ENCODE measurements at places on chromosomes 3 and 15.
A peak's percentile ranks its signal among the peaks of the same experiment; 100 is the strongest.

- DNase-seq: peak; percentile 42
Measured at GRCh38 chr3:46662771-46663551, 30.5 kb downstream of the ALS2CL start.

GRCh38 chr3:41260063-41260450 lies 60.8 kb downstream of the CTNNB1 start:
- DNase-seq: no peak

DNA sequence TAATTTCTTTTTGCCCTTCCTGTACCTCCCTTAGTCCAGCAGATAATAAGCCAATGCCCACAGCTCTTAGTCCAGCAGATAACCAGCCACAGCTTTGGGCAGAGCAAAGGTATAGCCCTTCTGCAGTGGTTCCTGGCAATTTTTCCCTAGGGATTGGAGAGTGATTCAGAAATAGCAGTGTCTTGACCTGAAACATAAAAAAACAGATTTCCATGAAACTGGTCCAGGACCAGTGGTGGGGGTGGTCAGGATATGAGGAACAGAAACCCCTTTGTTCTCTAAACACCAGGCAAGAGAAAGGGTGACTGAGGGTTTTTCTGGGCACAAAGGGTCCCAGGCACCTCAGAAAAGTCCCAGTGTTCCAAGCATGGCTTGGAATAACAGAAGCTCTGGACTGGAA lies 103.4 kb downstream of the ARRDC4 start:
- no peak for DNase-seq

DNA sequence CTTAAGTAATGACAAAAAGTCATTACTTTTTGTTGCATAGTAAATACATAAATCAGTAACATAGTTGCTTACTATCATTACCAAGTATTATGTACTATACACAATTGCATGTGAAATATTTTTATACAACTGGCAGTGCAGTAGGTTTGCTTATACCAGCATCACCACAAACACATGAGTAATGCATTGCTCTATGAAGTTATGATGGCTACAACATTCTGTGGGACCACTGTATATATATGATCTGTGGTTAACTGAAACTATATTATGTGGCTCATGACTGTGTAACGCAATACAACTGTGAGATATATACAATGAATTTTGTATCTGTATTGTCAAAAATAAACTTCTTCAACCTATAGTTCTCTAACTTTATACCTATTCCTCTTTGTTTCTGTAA lies 113.7 kb upstream of the RBMS3 start:
- no peak for DNase-seq

DNA sequence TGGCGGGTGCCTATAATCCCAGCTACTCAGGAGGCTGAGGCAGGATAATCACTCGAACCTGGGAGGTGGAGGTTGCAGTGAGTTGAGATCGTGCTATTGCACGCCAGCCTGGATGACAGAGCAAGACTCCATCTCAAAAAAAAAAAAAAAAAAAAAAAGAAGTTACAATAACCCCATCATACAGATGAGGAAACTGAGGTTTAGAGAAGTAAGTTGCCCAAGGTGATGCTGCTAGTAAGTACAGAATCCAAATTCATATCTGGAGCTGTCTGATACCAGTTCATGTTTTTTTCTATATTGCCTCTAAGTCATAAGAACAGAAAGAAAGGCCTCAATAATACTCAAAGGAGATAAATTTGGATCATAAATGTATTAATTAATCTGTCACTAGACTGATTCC lies 40.6 kb downstream of the MCF2L2 start:
- DNase-seq: no peak

DNA sequence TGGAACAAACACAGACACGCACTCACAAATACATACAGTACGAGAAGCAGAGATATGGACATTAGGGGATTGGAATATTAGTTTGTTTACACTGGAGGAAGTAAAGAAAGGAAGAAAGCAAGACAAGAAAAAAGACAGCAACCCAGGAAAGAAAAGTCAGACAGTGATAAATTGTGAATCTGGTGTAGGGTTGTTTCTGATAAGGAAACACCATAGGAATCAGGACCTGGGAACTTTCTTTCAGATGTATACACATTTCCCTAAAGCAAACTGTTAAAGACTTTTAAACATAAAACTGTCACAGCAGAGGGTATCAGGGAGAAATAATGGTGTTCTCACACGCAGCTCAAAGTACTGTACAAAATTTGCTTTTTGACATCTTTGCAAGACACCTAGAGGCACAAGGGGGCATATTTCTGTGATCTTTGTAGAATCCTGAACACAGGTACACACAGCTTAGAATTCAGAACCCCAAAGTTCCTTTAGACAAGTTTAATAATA lies 153.7 kb downstream of the TUSC7 start:
- no peak for DNase-seq

DNA sequence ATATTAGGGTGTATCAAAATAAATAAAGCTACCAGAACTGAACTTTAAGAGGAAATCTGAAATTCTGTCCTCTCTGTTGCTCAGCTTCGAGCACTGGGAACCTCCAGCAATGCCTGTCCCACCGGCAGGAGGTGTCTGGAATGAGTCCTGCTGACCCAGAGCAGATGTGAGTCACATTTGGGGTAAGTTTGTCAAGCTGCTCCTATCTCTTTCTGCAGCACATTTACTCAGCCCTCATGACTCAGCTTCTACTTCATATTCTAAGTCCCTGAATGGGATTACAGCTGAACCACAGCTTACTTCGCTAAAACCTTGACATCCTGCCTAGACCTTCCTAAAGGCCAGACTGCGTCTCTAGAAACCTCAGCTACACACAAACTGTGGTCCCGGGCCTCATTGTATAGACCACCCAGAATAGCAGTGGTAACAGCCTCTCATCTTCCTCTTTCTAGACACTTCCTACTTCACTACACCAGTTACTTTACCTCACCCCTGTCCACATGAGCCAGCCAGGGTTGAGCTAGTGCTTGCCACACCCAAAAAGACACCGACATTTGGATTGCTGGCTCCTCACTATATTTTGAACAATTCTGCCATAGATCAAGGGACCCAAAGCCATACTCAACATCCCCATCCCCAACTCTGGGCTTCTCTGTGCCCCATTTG lies 109.6 kb upstream of the TMCO5A start:
- DNase-seq: no peak

DNA sequence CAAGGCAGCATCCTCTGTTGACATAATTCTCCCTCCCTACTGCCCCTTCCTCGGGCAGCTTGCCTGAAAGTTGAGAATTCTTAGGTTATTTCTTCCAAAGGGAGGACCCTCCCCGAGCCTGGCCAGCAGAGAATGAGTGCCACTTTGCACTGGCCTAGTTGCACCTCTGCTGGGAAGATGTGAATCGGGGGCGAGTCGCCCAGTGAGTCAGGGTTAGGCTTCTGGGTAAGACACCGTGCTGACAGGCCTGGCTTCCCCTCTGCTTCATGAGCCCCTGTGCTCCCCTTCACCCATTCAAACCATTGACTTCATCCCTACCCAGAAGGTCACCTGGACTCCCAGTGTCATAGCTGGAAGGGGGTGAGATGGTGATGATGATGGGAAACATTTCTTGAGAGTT lies 82.3 kb downstream of the AAGAB start:
- no peak for DNase-seq

- DNase-seq: no peak
Measured at GRCh38 chr3:102258666-102259227, 176.1 kb upstream of the ZPLD1 start.

GRCh38 chr15:62569460-62570404 lies 404.6 kb upstream of the C2CD4B start:
- DNase-seq: no peak

DNA sequence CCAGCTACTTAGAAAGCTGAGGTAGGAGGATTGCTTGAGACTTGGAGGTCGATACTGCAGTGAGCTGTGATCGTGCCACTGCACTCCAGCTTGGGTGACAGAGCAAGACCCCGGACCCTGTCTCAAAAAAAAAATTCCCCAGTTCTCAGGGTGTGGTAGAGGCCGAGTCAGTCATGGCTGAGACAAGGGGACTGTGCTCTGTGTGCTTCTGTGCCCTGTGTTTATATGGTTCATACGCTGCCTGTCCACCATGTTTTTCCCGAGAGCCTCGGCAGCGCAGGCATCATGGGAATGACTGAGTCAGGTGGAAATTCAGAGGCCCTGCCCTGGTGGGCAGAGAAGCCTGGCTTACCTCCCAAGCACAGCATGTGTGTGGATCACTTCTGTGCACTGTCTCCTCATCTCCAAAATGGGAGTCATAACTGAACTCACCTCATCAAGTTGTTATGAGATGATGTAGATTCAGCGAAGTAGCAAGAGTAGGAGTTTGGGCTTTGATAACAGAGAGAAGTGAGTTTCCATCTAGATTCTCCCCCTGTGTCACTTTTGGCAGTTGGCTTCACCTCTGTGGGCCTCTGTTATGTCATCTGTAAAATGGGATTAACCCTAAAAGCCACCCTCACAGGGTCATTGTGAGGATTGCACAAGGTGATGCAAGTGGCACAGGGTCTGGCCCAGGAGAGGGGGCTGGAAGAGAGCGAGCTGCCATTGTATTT lies 56.9 kb downstream of the FLNB start:
- no peak for DNase-seq

DNA sequence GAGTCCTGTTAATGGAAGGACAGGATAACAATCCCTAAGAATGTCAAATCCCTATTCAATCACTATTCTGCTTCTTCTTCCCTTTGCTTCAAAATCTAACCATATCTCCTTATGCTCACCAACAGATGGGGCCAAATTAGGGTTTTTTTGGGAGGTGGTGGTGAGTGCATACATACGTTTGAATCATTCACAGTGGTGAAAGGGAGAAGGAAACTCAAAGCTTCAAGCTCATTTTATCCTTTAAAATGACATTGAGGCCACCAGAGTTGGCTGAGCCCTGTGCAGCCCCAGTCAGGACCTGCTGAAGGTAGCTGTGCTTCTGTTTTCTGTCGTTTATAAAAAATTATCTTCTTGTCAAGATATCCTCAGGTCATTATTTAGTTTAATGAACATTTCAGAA lies 607.5 kb upstream of the AGTR1 start:
- DNase-seq: no peak

DNA sequence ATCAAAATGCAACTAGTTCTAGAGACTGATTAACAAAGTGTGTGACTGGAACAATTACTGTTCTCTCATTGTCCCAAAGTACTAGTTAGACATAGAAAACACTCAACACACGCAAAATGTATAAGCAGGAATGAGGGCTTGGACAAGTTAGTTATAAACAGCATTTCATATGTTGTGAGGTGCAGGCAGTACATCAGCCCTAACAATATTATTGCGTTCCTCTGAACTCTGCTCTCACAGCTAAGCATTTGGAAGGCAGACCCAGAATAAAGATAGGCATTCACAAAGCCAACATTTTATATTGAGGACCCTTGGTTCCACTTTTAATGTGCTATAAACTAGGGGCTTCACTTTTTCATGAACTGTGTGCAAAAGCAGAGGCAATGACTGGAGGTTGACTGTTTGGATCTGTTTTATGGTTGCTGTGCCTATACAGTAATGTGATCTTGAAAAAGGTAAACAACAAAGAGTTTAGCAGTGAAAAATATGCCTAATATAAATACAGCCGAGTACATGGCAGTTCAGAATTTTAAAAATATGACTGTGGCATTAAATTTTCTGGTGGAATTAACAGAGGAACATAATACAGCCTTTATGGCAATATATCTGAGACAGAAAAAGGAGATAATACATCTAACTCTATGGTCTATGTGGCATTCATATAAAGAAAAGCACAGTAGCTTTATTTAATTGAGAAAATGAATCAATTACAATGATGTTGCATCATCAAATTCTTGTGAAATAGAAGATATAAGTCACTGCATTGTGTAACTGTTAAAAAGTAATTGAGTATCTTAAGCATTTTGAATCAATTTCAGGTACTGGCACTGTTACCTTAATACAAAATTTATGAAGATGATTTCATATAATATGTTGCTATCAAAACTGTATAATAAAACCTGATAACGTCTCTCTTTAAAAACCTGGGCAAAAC lies 80.0 kb upstream of the SKOR1 start:
- DNase-seq: no peak

DNA sequence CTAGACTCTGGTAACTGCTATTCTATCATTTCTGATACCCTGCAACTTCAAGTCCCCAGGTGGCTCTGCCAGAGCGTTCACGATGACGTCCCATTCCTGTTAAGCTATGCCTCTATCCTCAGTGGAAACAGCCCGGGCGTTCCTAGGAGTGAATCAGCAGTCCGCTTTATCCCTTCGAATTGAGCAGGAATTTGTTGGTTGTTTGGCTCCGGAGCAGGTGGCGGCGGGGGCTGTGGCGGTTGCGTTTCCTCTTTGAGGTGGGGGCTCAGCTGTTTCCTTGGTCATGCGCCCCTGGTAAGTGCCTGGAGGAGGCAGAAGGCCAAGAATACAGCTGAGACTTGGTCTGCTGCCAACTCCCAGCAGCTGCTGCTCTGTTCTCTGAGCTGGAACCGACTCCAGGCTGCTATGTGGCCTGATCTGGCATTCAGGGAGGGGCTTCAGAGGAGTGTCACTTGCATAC lies 25.2 kb downstream of the ARPP21 start:
- DNase-seq: peak; percentile 90

- DNase-seq: peak; percentile 77
Measured at GRCh38 chr3:187445356-187445755, 77.2 kb downstream of the RTP4 start.

- no peak for DNase-seq
Measured at GRCh38 chr3:125067225-125067624, 11.4 kb upstream of the HEG1 start.

DNA sequence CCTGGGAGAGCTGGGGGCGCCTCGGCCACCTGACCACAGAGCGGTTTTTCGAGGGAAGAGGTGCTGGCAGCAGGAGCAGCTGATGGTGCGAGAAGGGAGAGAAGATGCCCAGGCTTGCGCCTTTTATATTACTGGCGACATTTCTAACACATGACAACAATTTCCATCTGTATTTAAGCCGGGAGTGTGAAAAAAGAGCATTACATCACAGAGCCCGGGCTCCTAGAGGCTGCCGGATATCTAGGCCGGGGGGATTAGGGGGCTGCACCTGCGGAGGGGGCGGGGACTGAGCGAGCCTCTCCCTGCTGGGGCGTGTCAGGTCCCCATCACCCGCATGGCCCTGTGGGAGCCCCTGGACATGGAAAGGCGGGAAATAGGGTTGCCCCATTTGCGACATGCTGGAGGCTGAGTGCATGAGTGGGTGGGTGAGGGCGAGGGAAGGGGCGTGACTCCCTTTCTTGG lies 440.7 kb downstream of the MAGI1 start:
- DNase-seq: peak; percentile 61

- no peak for DNase-seq
Measured at GRCh38 chr3:60757724-60758123, 493.5 kb downstream of the FHIT start.

DNA sequence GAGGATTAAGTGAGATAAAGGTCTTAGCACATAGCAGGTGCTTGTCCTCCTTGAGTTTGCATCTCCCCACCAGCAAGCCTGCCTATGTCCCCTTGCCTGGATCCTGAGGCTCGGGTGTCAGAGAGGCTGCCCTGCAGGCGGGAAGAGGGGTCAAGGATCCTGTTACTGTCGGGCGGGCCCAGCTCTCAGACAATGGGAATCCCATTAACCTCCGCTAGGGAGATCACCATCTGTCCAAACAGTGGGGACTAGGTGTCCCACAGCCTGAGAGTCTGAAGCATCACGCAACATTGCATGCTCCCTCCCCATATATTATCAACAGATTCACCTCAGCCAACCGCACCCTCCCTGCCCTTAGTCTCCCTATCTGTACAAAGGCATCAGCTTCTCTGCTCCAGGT lies 151.4 kb downstream of the FBLN2 start:
- DNase-seq: no peak

- no peak for DNase-seq
Measured at GRCh38 chr3:138881233-138881632, 46.5 kb upstream of the PIK3CB start.
